ENCODE measurements at places on chromosomes 12 and 14.
A peak's percentile ranks its signal among the peaks of the same experiment; 100 is the strongest.

GRCh38 chr12:25775968-25776367, 182.5 kb upstream of the RASSF8 start:
- no peak for DNase-seq

DNA sequence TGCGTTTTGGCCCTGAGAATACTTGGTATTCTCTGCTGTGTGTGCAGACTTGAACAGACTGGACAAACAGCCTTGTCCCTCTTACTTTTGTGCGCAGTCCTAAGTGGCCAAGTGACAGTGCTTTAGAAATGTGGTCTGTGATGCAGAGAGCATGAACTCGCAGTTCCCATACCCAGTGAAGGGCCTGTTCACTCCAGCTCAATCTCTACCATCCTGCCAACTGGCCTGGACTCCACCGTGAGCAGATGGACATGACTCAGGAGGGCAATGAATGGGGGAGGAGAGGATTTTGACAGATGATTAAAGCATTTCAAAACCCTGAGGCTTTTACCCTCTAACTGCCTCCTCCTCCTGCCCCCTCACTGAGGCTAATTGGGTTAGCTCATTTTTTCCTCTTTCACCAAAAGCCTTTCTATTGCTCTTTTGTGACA, 62.5 kb upstream of the PYGL start:
- no peak for DNase-seq

- no peak for DNase-seq
Observed at GRCh38 chr12:81168445-81168844, 90.6 kb downstream of the ACSS3 start.

- no peak for DNase-seq
Observed at GRCh38 chr14:86420131-86420530, 890.2 kb downstream of the FLRT2 start.

- peak; percentile 65 for DNase-seq
Observed at GRCh38 chr12:13211859-13212664, 15.5 kb downstream of the EMP1 start.

DNA sequence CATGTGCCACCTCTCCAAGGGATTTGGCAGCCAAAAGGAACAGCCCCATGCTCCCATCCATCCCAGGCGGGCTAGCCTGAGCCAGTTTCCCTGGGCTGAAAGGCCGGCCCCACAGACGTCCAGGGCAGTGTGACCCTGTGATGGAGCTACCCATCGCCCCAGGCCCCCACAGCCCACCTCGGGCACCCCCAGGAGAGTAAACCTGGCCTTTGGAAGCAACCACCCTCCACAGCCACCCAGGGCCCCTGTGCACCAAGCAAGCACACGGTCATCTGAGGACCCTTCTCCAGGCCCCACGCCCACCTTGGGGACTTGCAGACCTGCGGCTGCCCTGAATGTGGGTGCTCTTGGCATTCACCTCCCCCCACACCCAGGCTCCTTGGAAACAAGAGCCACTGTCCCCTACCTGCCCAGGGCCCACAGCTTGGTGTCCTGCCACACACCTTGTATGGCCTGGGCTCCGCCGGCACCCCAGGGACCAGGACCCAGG, 8.4 kb downstream of the AHNAK2 start:
- DNase-seq: no peak

DNA sequence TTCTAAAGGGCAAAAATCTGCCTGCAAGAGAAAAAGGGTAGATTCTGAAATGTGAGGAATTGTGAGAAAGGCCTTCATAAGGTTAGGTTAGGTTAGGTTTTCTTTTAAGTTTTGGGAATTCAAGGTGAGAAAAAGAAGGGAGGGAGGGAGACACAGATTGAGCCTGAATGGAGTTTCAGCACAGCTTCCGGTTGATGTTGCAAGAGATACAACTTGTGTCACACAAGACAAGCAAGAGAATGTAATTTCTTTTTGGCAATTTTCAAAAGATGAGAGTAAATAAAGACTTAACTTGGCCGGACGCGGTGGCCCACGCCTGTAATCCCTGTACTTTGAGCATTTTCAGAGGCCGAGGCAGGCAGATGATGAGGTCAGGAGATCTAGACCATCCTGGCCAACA, 63.8 kb downstream of the CPSF2 start:
- no peak for DNase-seq

- DNase-seq: no peak
Observed at GRCh38 chr12:101927999-101928398, 50.6 kb downstream of the DRAM1 start.

- DNase-seq: no peak
Observed at GRCh38 chr12:96386794-96387193, 13.4 kb downstream of the CDK17 start.

DNA sequence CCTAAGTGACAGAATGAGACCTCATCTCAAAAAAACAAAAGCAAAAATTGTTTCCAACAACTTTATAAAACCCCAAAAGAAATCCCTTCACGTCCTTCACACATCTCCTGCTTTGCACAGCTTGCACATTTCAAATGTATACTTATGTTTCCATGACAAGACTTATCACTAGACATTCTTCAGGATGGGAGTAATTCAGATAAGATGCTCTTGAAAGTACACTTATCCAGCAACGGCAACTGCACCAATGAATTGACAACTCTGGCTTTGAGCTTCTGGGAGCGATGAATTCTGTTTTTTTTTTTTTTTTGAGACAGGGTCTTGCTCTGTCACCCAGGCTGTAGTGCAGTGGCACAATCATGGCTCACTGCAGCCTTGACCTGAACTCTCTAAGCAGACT, 30.8 kb upstream of the AKAP5 start:
- DNase-seq: no peak

GRCh38 chr12:54262403-54262925, 17.5 kb downstream of the CBX5 start:
- no peak for DNase-seq

GRCh38 chr12:27297566-27297965, 35.1 kb upstream of the BMAL2 start:
- no peak for DNase-seq

- DNase-seq: no peak
Observed at GRCh38 chr14:22434030-22434429, 155.0 kb downstream of the DAD1 start.

GRCh38 chr14:99982537-99983250, 82.5 kb upstream of the EVL start:
- DNase-seq: peak; percentile 54

DNA sequence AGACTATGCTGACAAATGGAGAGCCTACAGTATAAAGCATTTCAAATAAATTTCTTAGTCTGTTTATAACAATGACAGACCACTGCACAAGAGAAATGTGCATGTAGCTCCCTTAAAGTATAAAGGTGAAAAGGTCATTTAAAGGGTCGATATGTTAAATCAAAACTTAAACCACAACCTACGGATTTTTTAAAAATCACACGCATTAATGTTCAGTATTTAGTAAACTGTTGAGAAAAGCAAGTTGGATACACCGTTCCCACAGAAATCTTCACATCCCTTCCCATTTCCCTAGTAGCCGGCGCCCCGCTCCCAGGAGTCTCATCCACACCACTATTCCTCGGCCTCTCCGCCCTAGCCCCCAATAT, 614 bp downstream of the FKBP3 start:
- no peak for DNase-seq

DNA sequence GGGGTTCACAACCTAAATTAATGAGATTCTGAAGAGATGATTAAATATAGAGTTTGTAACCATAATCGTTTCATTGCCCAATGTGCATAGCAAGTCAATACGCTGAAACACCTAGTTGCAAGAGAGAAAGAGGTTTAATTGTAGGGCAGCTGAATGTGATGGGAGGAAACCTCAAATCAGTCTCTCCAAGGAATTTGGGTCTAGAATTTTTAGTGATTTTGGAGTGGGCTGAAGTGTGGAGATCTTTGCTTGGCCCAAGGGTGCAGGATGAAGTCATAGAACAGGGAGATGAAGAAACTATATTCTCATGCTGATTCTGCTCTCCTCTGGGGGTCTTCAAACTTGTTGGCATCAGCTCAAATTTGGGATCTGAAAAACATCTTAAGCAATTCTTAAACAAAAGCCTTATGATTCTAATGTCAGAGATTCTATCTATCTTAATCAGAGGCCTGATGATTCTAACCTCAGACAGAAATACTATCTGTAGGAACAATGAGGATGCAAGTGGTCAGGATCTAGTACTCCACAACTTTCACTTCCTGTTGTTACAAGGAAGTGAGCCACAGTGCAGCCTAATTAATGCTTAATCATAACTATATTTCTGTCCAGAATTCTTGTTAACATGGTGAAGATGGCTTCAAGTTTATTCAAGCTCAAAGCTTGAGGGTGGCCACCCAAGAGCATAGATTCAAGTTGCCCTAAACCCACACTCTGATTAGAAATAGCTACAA, 80.2 kb upstream of the FUT8 start:
- no peak for DNase-seq

DNA sequence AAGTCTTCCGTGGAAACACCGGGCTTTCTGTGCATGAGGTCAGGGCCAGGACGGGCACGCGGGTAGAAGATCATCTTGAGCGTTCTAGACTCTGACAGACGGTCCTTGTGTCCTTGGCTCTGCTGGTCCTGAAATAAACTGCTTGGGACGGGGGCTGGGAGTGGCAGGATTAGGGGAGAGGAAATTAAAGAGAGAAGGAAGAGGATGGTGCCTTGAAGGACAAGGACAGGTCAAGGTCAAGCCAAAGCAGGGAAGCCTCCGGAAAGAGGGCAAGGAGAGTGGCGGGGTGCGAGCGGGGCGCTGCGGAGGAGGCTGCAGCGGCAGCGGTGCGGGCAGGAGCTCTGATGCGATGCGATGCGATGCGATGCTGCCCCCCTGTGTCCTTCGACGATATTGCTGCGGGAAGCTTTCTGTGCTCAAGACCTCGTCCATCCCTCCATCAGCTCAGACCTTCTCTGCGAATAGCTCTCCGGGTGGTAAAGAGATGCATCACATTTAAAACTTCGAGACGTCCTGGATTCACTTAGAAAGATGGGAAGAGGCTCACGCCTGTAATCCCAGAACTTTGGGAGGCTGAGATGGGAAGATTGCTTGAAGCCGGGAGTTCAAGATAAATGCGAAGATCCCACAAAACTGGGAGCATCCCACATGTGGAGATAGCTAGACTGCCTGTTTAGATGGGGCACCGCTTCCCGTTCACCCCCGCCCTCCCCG, 110.1 kb upstream of the TMEM132D start:
- peak; percentile 4 for DNase-seq

DNA sequence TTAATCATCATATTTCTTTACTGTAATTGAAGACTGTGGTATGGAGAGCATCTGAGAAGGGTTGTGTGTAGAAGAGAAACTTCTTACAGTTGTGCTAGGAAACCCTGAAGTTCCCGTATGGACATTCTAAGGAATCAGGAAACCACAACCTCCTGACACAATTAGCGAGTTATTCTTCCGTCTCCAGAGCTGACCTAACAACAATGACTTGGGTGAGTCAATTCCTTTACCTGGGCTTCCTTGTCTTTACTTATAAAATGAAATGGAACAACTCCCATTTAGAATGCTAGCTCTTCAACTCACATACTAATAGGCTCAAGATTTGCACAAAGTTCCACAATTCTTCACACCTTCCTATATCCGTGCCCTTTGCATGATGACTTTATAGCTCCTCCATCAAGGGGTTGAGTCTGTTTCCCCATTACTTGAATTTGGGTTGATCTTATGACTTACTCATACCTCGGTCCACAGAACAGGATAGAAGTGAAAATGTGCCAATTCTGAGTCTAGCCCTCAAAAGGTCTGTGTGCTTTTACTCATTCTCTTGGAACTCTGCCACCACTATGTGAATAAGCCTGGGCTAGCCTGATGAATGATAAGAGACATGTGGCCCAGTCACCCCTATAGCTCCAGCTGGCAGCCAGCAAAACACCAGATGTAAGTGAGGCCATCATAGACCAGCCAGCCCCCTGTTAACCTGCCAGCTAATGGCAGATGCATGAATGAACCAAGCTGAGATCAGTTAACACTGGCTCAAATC, 459.4 kb downstream of the ETNK1 start:
- DNase-seq: no peak

DNA sequence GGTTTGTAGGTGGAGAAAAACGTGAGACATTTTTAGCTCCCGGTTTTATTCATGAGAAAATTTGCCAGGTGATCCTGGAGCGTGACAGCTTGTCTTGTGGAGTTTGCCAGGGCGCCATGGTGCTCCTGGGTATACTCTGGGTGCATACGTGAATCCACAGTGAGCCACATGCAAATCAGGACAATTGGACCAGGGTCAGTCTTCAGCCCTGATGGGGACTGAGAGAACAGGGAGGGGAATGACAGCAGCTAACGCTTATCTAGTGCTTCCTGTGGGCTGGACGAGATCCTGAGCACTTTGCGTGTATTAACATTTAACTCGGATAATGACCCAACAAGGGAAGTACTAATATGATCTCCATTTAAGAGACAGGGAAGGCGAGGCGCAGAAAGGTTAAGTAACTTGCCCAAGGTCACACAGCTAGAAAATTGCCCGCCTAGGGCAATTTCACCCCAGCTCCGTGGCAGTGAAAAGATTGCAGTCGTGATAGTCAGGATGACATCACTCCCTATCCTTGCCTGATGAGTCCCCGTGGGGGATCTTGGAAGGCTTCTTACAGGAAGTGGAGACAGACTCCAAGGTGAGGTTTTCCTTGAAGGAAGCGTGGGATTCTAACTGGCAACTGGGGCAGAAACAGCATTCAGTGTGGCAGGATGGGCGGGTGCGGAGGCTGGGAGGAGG, 118.4 kb upstream of the NCOR2 start:
- no peak for DNase-seq

DNA sequence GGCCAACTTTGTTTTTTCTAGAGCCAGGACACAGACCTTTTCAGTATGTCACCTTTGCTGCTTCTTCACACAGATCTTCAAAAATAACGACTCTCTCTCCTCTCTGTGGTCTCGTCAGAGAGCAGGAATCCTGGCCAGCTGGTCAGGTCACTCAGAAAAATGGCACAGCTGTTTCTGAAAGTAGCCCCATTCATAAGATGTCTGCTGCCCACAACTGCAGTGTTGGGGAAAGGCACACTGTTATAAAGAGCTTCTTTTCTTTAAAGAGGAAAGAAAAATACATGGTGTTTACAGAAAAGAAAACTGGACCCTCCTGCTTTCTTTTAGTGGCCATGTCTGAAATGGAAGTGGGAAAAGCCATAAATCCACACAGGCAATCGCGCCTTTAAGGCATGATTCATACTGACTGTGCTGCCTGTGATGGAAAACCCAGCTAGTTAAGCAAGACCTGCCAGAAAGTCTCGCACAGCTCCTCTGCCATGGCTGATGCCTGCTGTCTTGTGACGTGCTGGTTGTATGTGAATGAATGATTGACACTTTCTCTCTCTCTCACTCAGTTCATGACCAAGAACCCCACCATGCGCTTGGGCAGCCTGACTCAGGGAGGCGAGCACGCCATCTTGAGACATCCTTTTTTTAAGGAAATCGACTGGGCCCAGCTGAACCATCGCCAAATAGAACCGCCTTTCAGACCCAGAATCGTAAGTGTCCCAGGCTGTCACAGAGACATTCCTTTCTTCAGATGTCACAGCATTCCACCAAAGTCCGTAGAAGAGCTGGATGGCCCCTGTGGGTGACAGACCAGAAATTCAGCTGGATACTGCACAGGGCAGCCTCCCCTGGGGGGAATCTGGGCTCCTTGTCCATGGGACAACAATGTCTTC, 147.9 kb upstream of the HIF1A start:
- no peak for DNase-seq

DNA sequence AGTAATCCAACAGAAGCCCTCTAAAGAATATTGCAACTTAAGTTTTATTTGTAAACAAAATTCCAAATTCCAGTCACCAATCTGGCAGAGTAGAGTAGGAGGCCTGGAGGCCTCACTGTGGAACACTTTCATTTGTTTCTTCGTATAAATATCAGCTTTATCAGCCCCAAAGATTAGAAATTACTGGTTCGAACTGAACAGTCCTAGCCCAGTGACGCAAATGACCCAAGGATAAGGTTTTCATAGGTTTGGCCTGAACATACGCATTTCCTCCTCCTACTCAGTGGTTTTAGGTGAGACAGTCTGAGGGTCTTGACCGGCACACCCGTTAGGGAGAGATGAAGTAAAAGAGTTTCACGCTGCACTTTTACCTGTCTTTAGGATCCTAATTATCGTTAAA, 1.7 kb downstream of the CDC42BPB start:
- no peak for DNase-seq
